Activated CD4-positive, alpha-beta T cell treated with anti-CD3 and anti-CD28 coated beads for 24 hours (primary cell): ENCODE measurements at places on chromosomes 2 and 18.

- no peak for DNase-seq
Observed at GRCh38 chr2:191462370-191462769, 215.6 kb upstream of the NABP1 start.

DNA sequence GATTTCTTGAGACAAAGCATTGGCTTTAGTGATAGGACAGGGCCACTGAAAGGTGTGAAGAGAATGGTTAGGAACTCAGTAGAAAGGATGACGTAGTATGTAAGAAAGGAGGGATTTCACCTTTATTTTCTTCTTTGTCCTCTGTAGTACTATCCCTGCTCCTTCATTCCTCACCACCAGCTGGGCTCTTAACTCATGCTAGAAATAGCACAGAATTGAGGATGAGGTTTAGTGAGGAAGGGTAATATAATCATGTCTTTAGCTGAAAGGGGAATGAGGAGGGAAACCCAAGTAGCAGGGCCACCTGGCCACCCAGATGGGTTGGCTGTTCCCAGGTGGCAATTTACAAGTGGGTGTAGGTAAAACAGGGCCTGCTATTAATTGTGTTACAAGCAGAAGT is 15.2 kb downstream of the ACVR2A start:
- no peak for DNase-seq

DNA sequence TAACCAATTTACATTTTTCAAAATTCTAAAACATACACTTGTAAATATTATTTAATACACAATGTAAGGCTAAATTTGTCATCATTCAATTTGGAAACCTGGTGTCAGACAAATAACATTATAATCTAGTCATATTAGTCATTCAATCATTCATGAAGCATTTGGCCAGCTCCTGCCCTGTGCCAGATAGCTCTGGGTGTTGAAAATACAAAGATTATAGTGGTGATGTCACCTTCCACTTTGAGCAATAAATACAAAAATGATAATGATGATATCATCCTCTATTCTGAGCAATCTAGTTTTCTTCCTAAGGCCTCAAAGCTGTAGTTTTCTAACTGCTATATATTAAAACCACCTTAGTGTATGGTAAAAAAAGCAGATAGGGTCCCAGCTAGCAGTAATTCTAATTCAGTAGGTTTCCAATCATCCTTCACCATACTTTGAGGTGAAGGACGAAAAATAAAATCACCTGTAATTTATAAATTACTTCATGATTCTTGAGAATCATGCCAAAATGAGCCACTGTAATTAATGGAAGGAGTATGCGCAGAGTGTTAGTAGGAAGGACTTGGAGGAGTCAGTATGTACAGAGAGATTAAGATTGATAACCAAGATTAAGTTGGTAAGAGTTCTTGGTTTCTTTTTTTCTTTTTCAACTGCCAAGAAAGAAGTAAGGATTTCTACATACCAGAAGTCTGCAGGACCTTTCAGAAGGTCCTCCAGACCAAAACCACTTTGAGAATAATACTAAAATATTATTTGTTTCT is 23.2 kb downstream of the MEMO1 start:
- DNase-seq = no peak

GRCh38 chr18:74457725-74458421 is 765 bp upstream of the DIPK1C start:
- no peak for DNase-seq
